Retinal pigment epithelial cell (primary cell): ENCODE measurements at places on chromosomes 12 and 14.

GRCh38 chr14:53655080-53655785, 301.4 kb downstream of the BMP4 start:
- DNase-seq = no peak

DNA sequence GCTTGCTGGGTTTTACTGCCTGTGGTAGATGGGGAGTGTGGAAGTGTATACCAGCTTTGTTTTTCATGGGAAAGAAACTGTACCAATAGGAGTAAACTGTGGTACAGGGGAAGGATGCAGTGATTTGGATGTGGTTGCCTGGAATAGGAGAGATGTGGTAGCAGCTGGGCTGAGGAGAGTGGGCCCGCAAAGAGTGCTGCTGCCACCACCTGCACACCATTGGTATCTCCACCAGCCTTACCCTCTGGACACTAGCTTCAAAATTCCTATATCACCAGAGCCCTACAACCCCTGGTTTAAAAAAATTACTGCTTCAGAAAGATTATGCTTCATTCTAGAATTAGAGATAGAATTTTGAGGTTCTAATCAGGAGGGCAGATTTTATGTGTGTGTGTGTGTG, 53.6 kb downstream of the AKAP6 start:
- no peak for DNase-seq

GRCh38 chr12:44100264-44100663, 264.4 kb downstream of the TMEM117 start:
- DNase-seq = no peak

DNA sequence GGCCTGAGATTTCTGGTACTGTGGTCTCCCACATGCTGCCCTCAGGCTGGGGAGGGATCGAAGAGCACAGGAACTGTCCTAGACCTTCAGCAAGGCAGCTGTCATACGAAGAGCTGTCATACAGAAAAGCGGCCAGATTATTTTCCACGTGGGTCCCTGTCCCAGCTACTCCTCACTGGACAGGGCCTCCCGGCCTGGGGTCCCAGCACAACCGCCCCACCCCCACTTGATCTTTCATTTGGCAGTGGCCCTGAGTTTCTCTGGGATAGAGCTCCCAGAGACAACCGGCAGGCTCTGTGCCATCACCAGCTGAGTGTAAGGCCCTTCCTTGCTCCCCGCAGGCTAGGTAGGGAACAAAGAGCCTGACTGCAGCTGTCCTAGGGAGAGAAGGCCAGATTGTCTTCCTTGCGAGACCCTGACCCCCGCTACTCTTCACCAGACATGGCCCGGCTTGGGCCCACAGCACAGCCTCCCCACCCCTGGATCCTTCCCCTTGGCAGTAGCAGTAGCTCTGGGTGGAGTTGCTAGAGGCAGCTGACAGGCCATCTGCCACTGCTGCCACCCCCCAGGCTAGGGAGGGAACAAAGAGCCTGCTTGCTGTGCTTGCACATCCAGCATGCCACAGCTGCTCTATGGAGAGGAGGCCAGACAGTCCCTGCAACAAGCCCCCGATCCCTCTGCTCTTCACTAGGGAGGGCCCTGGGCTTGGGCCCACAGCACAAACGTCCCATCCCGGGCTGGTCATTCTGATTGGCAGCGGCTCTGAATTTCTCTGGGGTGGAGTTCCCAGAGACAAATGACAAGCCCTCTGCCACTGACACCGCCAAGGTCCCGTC, 3.1 kb upstream of the OR4N2 start:
- no peak for DNase-seq

GRCh38 chr14:95449131-95449530, 67.3 kb downstream of the SYNE3 start:
- DNase-seq = no peak

- no peak for DNase-seq
Measured at GRCh38 chr12:63997198-63997597, 152.7 kb downstream of the SRGAP1 start.

DNA sequence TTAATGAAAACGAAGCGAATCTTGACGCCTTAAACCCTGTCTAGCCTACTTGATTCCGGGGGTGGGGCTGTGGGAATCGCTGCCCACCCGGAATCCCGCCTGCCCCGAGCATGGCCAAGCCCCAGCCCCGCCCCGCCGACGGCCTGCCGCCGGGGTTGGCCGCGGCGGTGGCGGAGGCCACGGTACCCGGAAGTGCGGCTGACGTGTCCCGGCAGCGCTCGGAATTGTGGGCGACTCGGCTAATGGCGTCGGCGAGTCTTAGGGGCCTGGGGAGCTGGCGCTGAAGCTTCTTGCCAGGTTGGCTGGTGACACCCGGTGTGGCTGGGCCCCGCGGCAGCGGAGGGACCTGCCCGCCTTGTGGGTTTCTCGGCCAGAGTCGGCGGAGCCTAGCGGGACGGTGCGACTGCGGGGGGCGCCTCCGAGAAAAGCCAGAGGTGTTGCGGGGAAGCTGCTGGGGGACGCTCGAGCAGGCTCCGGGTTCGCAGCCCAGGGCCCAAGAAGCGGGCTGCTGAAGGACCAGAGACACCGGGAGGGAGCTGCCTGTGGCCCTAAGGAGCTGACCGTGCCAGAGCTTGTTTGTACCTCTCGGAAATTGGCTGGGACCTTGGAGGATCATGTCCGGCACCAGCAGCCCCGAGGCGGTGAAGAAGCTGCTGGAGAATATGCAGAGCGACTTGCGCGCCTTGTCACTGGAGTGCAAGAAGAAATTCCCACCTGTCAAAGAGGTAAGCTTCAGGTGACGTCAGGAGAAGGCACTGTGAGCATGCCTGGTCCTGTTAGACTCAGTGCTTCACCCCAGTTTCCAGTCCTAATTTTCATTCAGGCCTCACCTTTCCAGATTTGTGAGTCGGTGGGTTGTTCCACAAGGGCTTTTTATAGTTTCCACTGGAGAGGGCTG, at the start of gene MON2:
Gene MON2, plus strand, starts transcription at position 233 of the 898 bp plus-strand sequence. Its CDS starts 382 bp downstream, at position 615.
- peak; percentile 38 for DNase-seq

DNA sequence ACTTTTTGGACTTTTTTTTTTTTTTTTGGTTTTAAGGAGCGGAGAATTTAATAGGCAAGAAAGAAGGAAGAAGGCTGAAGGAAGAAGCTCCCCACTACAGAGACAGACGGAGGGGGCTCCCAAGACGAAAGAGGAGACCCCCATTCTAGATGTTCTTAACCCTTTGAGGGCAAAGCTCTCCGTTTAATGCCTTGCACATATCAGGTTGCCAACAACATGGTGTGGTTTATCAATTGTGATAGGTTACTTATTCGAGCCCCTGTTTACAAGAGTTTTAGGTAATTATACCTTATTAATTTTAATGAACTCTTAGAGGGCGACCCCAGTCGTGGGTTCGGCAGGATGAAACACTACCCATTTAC, 1.2 kb upstream of the FBXO33 start:
- DNase-seq = no peak

DNA sequence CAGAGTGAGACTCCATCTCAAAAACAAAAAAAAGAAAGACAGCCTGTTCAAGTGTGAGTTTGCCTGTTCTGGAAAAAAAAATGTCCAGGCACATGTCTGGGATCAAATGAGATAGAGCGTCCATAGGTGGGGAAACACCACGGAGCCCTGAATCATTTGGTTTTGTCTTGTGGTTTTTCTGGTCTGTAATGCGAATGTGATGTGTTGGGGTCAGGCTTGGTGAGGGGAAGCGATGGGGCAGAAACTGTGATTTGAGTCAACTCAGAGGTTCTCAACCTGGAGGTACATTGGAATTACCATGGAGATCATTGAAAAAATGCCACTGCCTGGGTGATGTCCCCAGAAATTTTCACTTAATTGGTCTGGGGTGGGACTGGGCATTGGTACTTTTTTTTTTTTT, 183.9 kb upstream of the PWP1 start:
- DNase-seq = no peak

DNA sequence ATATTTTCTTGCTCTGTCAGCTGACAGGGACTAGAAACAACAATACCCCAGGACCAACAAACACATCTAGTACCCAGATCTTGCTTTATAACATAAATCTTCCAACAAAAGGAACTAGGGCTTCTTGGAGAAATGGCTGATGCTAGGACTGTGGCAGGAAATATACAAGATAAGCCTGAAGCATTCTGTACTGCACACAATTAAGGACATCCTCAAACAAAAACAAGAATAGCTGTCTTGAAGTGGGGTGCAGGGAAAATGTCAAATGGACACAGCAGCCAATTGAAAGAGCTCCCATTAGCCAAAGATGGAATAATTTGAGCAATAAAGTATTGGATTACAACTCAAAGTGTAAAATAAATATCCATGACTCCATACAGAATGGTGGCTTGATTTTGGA, 50.0 kb downstream of the LGMN start:
- DNase-seq = no peak

- DNase-seq = no peak
Measured at GRCh38 chr12:507391-507796, 47.7 kb downstream of the B4GALNT3 start.

GRCh38 chr14:34229140-34229539, 232.9 kb downstream of the SPTSSA start:
- DNase-seq = no peak

- DNase-seq = no peak
Measured at GRCh38 chr12:93925585-93926205, 222.7 kb upstream of the PLXNC1 start.

- no peak for DNase-seq
Measured at GRCh38 chr14:77882098-77882497, 82.2 kb downstream of the ADCK1 start.

DNA sequence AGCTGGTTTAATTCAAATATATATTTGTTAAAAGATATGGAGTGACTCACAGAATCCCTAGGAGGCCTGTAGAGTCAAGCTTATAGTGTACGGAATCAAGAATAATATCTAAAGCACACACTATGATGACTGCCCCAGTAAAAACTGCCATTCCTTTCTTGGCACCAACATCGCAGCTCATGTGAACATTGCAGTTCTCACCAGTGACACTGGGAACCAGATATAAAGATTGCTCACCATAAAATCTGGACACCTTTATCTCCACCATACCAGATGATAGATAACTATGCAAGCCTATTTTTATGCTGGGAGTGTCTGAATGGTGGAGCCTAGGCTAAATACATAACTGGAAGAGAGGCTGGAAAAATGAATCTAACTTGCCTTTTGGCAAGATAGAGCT, 463.9 kb upstream of the TBX3 start:
- no peak for DNase-seq

DNA sequence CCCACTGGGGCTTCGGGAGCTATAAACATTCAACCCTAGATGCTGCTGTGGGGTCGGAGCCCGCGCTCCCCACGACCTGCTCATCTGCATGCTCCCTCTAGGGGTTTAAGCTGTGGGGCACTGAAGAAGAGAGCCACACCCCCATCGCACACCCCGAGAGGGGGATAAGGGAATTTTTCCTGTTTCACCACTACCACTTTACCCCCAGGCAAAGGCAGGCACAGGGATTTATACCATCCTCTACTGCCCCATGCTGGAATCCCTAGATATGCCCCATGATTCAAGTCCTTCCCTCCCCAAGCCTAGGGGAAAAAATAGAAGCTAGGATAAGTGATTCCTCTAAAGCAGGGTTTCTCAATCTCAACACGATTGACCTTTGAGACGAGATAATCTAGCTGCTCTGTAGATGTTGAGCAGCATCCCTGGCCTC, 59.9 kb upstream of the CCDC60 start:
- DNase-seq = no peak

GRCh38 chr12:9668161-9669018, 1.1 kb upstream of the CLEC2D start:
- no peak for DNase-seq

DNA sequence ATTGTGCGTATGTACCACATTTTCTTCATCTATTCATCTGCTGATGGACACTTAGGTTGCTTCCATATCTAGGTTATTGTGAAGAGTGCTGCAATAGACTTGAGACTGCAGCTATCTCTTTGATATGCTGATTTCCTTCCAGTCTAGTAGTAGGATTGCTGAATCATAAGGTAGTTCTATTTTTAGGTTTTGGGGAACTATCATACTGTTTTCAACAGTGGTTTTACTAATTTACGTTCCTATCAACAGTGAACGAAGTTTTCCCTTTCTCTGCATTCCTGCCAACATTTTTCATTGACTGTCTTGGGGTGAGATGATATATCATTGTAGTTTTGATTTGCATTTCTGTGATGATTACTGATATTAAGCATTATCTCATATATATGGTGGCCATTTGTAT, 482.2 kb downstream of the SLC16A7 start:
- no peak for DNase-seq

DNA sequence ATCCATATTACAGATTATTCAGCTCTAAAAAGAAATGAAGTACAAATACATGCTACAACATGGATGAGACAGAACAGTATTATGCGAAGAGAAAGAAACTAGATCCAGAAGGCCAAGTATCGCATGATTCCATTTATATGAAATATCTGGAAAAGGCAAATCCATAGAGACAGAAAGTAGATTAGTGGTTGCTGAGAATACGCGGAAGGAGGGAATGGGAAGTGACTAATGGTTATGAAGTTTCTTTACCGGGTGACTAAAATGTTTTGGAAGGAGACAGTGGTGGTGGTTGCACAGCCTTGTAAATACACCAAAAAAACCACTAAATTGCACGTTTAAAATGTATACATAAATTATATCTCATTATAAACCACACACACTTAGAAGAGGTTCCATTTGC, 12.5 kb downstream of the PRDM4 start:
- DNase-seq = no peak

DNA sequence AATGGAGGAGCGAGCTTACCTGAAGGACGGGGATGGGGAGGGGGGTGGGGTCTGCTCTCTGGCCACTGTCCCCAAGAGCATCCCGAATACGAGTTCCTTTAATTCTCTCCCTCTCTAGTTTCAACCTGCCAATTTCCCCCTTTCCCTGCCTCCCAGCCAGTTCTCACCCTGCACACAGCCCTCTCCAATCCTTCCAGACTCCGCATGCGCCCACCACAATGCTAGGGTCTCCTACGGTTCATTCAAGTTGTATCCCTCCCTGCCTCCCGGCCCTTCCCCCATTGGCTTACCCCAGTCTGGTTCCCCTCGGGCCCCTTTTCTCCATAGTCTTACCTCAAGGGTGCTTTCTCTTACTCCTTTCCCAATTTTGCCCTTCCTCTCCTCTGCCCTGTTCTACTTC, 708 bp upstream of the IGFBP6 start:
- DNase-seq = no peak

GRCh38 chr14:94344389-94344788, 21.3 kb upstream of the SERPINA6 start:
- DNase-seq = no peak

- no peak for DNase-seq
Measured at GRCh38 chr12:98048326-98048725, 467.1 kb upstream of the TMPO start.

DNA sequence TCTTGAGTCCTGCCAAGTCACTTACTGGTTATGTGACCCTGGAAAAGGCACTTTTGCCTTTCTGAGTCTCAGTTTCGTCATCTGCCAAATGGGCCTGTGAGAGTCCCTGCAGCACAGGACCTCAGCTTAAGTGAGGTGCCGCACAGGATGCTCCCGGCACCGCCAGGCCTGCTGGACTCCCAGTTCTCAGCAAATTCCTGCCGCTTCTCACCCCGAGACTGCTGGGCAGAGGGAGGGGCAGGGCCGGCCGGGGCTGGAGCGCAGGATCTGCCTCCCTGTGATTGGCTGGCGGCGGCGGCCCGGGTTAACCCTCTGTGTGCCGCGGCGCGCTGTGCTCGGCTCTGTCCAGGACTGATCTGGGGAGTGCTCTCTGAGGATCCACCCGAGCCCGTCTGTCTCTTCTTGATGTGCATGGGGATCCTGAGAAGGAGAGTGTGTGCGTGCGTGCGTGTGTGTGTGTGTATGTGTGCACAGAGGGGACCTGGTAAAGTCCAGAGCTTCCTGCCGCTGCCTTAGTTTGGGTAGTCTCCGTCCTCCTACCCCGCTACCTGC, 8.6 kb downstream of the SETD1B start:
- DNase-seq = no peak
